ENCODE measurements at places on chromosomes 3 and 15. TPM values are rescaled to one million over a fixed set of nuclear protein-coding genes. Genes with fewer than 3 reads are reported as not detected.

DNA sequence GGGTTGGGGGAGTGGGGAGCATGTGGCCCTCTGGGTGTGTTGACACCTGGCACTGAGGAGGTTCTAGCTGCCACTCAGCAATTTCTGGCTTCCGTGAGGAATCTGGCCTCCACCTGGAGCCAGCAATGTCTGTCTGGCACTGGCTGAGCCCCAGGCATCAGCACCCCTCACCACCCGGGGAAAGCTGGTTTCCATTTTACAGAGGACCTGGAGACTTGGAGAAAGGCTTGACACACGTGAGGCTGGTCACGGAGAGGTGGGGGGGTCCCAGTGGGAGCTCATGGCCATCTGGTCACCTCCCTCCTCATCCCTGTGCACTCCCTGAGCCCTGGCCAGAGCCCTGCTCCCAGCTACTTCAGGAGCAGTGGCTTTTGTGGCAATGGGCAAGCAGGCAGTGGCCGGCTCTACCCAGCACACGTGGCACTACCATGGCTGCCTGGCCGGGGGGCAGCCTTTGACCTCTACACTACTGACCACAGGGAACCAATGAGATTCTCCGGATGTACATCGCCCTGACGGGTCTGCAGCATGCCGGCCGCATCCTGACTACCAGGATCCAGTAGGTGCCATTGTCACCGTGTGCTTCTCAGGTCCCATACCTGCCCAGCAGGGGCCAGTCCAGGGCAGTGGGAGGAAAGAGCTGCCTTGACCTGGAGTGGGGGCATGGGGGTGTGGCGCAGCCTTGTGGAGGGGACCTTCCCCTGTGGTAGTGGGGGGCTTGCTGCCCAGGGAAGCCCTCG, 28.5 kb downstream of the ACAD9 start:
- H3K27ac ChIP-seq, result no peak overlapping the region
- peaks cover 100% of the 10 kb centered on the region for H3K36me3 ChIP-seq
- no peaks in the 10 kb centered on the region for H3K27me3 ChIP-seq
- no peak for DNase-seq

DNA sequence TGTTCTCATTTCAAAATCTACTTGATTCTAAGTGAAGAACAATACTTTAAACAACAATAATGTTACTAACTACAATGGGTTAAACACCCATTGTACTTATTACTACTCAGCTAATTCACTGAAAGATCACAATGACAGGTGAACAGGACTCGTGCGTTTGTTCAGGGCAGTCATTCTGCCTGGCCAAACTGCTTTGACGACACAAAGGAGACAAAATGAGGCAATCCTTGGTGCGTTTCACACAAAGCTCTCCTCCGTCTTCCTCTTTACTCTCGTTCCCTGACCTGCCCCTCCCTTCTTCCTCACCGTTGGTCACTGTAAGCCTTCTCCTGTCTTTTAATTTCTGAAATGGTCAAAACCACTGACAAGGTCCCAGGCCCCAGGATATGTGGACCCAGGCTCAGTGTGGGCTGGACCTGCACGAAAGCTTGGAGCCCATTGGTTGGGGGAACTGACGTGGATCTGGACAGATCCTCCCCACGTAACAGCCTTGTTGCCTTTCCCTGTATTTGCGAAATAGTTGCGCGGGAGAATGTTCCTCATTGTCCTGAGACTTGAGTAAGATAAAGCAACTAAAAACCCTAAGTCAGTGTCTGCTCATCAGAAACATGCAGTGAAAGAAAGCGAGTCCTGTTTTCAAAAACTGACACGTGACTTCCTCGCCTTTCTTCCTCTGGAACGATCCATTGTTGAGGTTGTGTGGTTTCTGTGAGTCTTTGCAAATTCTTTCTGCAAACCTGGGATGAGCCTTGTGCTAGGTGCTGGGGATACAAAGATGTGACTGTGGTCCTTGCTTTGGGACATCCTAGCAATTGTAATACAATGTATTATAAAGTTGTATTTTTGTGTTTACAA, 147.1 kb upstream of the RGMA start:
- peak overlapping the region; percentile 18 for H3K27ac ChIP-seq
- H3K4me1 ChIP-seq, result no peaks in the 10 kb centered on the region
- H3K36me3 ChIP-seq, result no peaks in the 10 kb centered on the region
- peak; percentile 82 for DNase-seq
- no peaks in the 10 kb centered on the region for H3K27me3 ChIP-seq

Gene TP63
- total RNA-seq, result under 0.01 TPM

DNA sequence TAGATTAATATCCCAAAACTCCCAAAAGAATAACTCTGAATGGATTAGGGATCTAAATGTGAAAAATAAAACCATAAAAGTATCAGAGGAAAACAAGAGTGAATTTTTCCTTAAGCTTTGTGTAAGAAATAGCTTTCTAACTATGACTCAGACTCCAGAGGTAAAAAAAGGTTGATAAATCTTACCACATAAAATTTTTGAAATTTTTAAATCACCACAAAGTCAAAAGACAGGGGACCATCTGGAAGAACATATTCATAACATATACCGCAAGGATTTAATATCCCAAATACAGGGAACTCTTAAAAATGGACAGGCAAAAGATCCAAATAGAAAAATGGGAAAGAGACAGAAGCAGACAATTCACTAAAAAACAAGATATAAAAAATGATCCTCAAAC, 145.0 kb downstream of the ARNT2 start:
- DNase-seq, result no peak
- no peak overlapping the region for H3K4me3 ChIP-seq
- no peaks in the 10 kb centered on the region for H3K27me3 ChIP-seq
- peaks cover 14% of the 10 kb centered on the region for H3K4me1 ChIP-seq

Gene ZBED2
- total RNA-seq, result not detected

DNA sequence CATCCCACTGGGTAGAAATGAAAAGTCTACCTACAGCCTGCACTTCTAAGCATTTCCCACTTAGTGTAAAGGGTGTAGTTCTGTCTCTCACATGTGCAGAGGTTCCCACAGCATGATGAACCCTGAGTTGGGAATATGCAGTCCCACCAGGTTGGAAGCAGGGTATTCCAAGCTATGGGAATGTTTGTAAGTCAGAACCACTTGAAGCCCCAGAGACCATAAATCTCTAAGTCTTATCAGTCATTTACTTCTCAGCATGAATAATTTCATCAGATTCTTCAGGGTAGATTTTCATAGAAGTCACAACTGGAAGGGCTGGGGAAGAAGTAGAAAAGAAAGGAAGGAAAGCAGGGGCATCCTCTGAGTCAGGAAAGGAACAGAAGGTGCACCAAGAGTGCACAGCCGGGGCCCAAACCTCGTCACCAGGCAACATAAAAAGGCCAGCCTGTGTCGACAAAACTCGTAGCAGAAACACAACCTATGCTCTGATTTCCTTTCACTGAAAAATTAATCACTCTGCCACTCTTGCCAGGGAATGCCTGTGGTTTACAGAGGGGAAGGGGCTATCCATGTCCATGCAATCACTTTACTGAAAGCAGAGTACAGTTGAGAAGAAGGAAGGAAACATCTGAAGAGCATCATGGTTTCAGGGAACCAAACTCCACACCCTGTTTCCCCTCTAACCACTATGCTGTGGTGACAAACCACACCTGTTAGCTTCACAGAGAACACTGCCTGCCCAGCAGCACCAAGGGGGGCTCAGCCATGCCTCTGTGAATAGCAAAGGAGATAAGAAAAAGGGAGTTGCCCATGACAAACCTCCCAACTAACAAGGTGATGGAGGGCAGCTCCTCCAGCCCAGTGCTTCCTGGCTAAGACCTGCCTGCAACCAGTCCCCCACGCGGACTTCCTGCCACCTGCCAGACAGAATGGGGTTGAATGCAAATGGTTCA, 40.5 kb downstream of the SH3BP5 start:
- H3K27ac ChIP-seq, result peak overlapping the region; percentile 73
- H3K36me3 ChIP-seq, result no peaks in the 10 kb centered on the region
- peak; percentile 62 for DNase-seq
- peaks cover 33% of the 10 kb centered on the region for H3K4me1 ChIP-seq

DNA sequence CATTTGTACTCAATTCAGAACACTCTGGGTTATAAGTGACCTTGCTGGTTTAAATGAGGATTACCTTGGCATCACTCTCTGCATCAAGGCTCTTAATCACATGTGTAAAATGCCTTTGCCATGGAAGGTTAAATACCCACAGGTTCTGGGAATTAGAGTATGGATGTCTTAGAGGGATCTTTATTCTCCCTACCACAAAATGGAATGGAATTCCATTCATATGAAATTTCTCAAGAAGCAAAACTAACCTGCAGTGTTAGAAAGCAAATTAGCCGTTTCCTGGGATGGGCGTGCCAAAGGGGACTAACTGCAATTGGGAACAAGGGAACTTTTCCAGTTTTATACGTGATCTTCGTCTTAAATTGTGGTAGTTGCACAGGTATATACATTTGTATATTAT, 39.8 kb downstream of the TBL1XR1 start:
- H3K36me3 ChIP-seq, result no peaks in the 10 kb centered on the region
- H3K4me3 ChIP-seq, result no peak overlapping the region
- peaks cover 15% of the 10 kb centered on the region for H3K4me1 ChIP-seq
- H3K27ac ChIP-seq, result no peak overlapping the region
- no peaks in the 10 kb centered on the region for H3K27me3 ChIP-seq

Gene CACNA2D3
- total RNA-seq, result 4.6 TPM

GRCh38 chr3:163490119-163490518, 1588.2 kb downstream of the SI start:
- no peaks in the 10 kb centered on the region for H3K36me3 ChIP-seq
- H3K27ac ChIP-seq, result no peak overlapping the region
- H3K27me3 ChIP-seq, result no peaks in the 10 kb centered on the region
- H3K4me3 ChIP-seq, result no peak overlapping the region
- DNase-seq, result no peak

DNA sequence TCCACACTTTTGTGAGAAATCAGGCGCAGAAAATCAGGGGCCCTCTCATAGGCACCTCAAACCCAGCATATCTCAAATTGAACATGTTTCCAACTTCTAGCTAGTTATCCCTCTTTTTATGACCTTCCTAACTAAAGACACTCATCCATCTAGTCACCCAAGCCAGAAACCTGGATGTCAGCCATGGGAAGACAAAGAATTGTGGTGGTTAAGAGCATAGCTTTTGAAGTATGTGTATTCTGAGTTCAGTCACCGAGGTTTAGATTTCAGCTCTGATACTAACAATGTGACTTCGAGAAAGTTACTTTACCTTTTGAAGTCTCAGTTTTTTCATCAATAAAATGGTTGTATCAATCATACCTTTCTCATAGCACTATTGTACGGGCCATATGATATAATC, 495.5 kb downstream of the NLGN1 start:
- no peak for DNase-seq
- H3K36me3 ChIP-seq, result no peaks in the 10 kb centered on the region
- H3K4me3 ChIP-seq, result no peak overlapping the region
- H3K4me1 ChIP-seq, result no peaks in the 10 kb centered on the region

DNA sequence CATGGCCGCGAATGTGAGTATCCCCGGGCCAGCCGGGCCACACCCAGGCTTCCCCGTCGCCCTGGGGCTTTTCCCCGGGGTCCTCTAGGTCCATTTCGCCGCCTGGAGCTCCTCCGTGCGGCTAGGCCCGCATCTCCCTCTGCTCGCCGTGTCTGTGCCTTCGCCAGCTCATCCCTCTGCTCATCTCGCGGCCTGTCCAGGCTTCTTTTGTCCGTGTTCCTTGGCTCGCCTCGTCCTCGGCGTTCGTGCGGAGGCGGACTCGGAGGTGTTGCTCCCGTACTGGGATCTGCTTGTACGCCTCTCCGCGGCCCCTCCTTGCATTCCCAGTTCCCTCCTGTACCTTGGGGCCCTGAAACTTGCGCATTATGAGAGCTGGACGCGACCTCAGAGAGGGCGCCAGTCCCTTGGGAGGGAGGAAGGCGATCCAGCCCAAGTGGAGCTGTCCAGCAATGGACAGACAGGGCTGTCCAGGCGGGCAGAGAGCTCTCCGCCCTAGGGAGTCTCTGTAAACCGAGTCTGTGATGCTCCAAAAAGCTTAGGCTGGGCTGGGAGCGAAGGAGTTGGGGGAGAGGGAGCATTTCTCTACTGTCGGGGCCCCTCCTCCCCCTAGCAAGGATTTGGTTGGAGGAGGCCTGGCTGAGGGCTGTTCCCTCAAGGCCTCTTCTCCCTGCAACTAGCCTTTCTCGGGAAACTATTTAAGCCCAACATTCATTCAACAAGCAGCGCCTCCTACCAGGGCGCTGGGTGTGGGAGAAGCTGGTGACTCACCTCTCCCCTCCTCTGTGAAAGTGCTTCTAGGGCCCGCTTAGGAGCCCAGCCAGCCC, 553 bp downstream of the TMEM43 start:
- peak overlapping the region; percentile 94 for H3K4me3 ChIP-seq
- H3K27me3 ChIP-seq, result no peaks in the 10 kb centered on the region
- peaks cover 15% of the 10 kb centered on the region for H3K36me3 ChIP-seq
- peak; percentile 88 for DNase-seq
- H3K27ac ChIP-seq, result peak overlapping the region; percentile 86

DNA sequence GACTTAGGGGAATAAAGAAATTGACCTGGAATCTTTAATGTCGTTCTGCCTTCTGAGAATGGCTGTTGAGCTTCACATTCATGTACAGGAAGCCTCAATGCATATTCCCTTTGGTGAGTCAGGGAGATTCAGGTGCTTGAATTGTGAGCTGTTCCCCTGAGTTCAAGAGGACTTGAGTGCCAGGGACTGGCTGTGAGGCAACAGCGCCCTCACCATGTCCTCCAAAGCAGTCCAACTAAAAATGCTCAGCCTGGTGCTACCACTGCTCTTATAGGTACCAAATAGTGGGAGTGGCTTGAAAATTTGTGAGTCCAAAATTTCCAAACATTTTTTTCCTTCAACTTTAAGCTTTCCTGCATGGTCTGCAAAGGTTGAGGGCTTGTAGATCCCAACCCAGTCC, 54.1 kb downstream of the LEO1 start:
- DNase-seq, result no peak
- H3K27ac ChIP-seq, result no peak overlapping the region

Data from sigmoid colon (tissue), 7 donors.